ENCODE measurements at places on chromosomes 16 and 17. TPM values are rescaled to one million over a fixed set of nuclear protein-coding genes. Genes with fewer than 3 reads are reported as not detected.
A peak's percentile ranks its signal among the peaks of the same experiment; 100 is the strongest.

DNA sequence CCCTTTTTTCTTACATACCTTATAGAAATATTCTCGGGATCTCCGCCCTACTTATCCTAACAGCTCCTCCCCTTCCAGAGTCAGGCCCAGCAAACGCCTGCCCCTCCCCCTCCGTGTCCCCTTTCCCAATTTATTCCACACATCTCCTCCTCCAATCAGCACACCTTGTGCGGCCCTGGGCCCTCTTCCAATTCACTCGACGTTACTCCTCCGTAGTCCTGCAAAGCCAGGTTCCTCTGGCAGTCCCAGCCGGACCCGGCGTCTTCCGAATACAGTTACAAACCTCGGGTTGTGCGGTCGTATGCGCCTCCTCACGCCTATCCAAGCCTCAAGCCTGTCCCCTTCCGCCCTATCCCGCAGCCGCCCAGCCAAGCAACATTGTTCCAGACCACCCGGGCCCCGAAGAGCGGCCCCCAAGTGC is 677 bp downstream of the CBX1 start:
- H3K27me3 ChIP-seq: no peaks in the 10 kb centered on the region
- H3K4me3 ChIP-seq: peak overlapping the region; percentile 99
- H3K27ac ChIP-seq: peak overlapping the region; percentile 86
- peaks cover 9% of the 10 kb centered on the region for H3K36me3 ChIP-seq
- peaks cover 8% of the 10 kb centered on the region for H3K4me1 ChIP-seq
- no peak for DNase-seq

DNA sequence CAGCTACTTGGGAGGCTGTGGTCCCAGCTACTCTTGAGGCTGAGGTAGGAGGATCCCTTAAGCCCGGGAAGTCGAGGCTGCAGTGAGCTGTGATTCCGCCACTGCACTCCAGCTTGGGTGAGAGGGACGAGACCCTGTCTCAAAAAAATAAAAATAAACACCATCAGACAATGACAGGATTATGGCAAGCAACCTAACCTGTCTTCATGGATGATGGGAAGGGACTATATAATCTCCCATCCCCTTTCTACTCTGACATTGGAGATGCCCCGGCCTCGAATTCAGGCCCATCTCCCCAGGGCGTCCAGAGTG is 893 bp downstream of the TRIM25 start:
- no peaks in the 10 kb centered on the region for H3K27me3 ChIP-seq
- no peak for DNase-seq
- peaks cover 39% of the 10 kb centered on the region for H3K4me1 ChIP-seq
- H3K4me3 ChIP-seq: peak overlapping the region; percentile 81
- H3K36me3 ChIP-seq: no peaks in the 10 kb centered on the region

DNA sequence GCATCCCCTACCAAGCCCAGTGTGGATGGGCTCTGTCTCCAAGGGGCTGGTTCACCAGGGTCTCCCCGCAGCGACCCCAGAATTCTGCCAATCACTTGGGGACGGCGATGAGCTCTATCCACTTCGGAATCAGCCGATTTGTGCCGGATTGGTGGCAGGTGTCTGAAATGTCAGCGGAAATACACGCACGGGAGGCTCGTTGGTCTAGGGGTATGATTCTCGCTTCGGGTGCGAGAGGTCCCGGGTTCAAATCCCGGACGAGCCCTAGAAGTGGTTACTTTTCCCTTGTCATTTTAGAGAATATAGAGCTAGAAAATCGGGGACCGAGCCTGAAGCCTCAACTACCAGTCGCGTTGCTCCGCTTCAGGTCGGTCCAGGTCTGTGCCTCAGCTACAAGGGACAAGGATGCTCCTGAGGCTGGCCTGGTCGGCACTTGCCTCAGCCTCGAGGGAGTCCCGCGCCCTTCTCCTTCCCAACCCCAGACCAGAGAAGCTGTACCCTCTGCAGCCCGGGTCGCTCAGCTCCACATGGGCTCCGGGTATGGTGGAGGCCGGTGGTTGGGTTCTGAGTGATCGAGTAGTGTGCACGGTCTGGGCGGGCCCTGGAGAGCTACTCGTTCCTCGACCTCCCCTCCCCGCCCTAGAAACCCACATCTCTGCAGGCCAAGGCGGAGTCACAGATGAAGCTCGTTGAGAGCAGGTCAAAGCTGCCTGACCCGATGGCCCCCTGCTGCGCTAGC is 16.0 kb upstream of the OR1F1 start:
- no peaks in the 10 kb centered on the region for H3K36me3 ChIP-seq
- H3K4me3 ChIP-seq: no peak overlapping the region
- H3K4me1 ChIP-seq: peaks cover 16% of the 10 kb centered on the region

DNA sequence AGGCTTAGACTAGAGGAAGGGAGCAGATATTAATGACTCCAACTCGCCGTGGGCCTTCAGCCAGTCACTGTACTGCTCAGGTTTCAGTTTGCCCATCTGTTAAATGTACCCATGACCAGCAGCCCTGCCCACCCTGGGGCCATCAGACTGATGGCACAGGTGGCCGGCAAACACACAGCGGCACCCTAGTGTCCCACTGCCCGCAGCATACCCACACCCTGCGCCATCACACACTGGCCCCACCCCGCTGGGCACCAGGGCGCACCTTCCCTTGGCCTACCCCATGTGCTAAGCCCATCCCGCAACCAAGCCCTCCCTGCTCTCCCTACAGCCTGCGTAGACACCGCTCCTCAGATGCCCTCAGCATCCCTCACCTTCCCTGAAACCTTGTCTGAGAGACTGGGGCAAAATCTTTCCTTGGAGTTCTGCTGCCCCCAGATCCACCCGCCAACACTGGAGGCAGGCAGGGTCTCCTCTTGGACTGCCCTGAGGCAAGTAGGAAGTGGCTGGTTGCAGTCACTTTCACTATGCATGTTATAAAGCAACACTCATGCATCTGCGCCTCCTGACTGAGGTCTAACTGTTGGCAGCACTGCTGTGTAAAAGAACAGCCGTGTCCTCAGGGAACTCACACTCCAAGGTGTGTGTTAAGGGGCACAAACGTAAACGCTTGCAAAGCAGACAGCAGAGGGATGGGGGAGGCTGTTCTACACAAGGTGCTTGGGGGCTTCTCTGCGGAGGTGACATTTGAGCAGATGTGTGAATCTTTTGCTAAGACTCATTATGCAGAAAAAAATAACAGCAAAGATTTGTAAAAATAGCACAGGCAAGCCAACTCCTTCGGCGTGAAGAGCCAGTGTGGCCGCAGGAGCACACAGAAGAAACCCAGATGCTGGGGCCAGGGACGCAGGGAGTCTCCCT is 6.7 kb upstream of the BCAR1 start:
- peaks cover 93% of the 10 kb centered on the region for H3K4me1 ChIP-seq
- H3K4me3 ChIP-seq: peak overlapping the region; percentile 28
- H3K27ac ChIP-seq: peak overlapping the region; percentile 93
- no peaks in the 10 kb centered on the region for H3K27me3 ChIP-seq
- peaks cover 7% of the 10 kb centered on the region for H3K36me3 ChIP-seq

GRCh38 chr17:5069724-5070123 is 8.5 kb upstream of the ZFP3 start:
- no peak overlapping the region for H3K4me3 ChIP-seq
- no peaks in the 10 kb centered on the region for H3K4me1 ChIP-seq
- no peak overlapping the region for H3K27ac ChIP-seq
- no peaks in the 10 kb centered on the region for H3K27me3 ChIP-seq

GRCh38 chr17:17856386-17856785 is 19.6 kb upstream of the SREBF1 start:
- no peak for DNase-seq
- peaks cover 4% of the 10 kb centered on the region for H3K4me1 ChIP-seq
- H3K36me3 ChIP-seq: no peaks in the 10 kb centered on the region
- no peak overlapping the region for H3K4me3 ChIP-seq

- no peak overlapping the region for H3K4me3 ChIP-seq
- no peaks in the 10 kb centered on the region for H3K4me1 ChIP-seq
- H3K27me3 ChIP-seq: no peaks in the 10 kb centered on the region
- H3K36me3 ChIP-seq: no peaks in the 10 kb centered on the region
- no peak overlapping the region for H3K27ac ChIP-seq
- no peak for DNase-seq
Observed at GRCh38 chr17:29376667-29377270, 13.4 kb upstream of the TAOK1 start.

TAC4 gene
- not detected for total RNA-seq
